Activated CD8-positive, alpha-beta T cell treated with anti-CD3 and anti-CD28 coated beads, Interleukin-2, amount 10 ng/mL, durations not matched to agents 7 days and 5 days (primary cell): ENCODE measurements at places on chromosomes 13 and 19. TPM values are rescaled to one million over a fixed set of nuclear protein-coding genes. Genes with fewer than 3 reads are reported as not detected.

PCSK4 gene
- 4.1 TPM for total RNA-seq

CLC gene
- total RNA-seq, result not detected

CBLC gene
- not detected for total RNA-seq

CBARP gene
- total RNA-seq, result 0.10 TPM

- no peak for DNase-seq
Observed at GRCh38 chr19:778910-779653, 18.2 kb upstream of the PTBP1 start.

DNA sequence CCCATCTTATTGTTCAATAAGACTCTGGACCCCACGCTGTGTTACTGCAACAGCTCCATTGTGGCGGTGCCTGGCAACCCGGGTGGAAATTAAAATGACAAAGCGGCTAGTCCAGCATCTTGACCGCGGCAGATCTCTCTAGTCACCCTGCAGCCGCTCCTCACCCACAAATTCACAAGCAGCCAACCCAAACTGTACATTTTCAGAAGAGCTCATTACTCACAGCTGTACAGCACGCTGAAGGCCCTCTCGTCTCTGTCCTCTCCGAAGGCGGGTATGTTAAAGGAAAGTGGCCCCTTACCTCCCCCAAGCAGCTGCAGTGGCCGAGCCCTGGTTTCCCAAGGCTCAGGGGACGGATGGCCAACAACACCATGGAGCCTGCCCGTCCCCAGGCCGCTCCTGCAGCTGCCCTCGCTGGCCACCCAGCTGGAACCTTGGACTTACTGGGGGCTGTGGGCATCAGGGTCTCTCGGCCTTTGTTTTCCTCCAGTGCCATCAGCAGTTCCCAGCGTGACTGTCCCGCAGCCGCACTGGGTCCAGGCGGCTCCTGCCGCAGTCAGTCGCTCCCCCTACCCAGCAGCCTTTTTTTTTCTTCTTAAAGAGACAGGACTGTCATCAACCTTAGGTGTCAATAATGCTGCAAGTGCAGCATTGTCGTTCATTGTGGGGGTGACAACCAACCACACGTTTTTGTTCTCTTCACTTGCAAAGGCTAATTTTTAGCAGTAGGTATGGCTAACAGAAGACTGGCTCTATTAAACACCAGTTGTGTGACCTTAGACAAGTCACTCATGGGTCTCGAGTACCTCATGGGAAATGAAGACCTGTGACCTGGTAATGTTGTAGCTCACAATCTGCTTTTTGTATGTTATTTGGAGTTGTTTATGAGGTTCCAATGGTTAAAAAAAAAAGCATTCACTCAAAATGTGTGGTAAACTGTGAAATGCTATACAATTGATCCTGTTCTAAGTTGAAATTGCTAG lies at the start of gene SACS:
TSS of gene SACS (minus strand) at position 532 of the 983 bp plus-strand sequence. CDS start 22,463 bp downstream, outside the sequence.
- no peak for DNase-seq

- no peak for DNase-seq
Observed at GRCh38 chr19:19202707-19203011, 555 bp downstream of the NR2C2AP start.

GRCh38 chr13:34617473-34618083 lies 324.5 kb upstream of the NBEA start:
- DNase-seq, result no peak

GRCh38 chr13:35648201-35648600 lies 171.7 kb upstream of the MAB21L1 start:
- DNase-seq, result no peak

DNA sequence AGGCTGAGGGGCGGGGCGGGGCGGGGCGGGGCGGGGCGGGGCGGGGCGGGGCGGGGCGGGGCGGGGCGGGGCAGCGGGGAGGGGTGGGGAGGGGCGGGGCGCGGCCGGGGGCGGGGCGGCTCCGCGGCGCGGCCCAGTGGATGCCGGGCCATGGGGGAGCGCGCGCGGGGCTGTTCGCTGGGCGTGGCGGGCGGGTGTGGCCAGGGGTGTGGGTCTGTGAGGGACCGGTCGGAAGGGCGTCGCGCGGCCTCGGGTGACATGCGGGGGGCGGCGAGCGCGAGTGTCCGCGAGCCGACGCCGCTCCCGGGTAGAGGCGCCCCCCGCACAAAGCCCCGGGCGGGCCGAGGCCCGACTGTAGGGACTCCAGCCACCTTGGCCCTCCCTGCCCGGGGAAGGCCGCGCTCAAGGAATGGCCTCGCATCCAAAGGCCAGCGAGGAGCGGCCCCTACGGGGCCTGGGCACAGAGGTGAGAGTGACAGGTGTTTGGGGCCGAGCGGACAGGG lies at the start of gene ZFP28:
TSS of gene ZFP28 (plus strand) at position 188 of the 503 bp plus-strand sequence. CDS start at position 259, 71 bp downstream.
- peak; percentile 83 for DNase-seq
